ENCODE measurements at places on chromosomes 2 and 18.

GRCh38 chr18:5653802-5654201 is 110.0 kb upstream of the EPB41L3 start:
- DNase-seq, result no peak

- no peak for DNase-seq
Observed at GRCh38 chr2:178199334-178199733, 5.0 kb downstream of the OSBPL6 start.

GRCh38 chr2:102893870-102894269 is 132.0 kb downstream of the TMEM182 start:
- no peak for DNase-seq

DNA sequence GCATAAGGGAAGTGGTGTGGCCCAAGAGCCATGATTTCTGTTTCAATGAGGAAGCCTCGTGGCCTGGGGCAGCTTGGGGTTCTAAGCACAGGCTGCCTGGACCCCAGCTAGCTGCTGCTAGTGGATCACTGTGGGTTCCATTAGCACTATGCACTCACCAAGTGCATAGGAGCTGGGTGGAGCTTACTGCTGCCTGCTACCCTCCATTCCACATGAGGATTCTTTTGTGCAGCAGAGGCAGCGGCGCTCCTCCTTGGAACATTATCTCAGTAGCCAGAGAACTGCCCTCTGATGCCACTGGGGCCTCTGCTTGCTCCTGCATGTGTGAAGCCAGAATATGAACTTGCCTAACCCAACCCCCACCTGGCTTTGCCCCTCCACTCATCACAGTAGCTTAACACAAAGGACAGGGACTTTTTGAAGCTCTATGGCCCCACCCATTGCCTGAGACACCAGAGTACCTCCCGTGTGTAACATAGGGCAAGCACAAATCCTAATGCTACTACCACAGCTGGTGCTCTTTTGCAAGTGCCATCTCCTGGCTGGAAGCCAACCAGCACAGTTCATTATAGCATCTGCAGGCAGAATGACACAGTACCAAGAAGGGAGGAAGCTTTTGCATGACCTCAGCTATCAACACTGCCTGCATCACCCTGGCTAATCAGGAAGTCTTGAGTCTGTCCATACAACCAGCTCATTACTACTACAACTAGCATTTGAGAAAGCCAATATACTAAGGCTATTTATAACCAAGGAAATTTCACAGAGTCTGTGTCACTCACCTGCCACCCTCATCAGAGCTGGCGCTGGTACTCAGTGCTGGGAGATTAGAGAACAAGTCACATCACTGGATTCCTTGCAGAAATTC is 297.0 kb upstream of the GULP1 start:
- DNase-seq, result no peak

- no peak for DNase-seq
Observed at GRCh38 chr2:30110773-30111172, 36.0 kb upstream of the YPEL5 start.

GRCh38 chr2:178514664-178515063 is 34.4 kb downstream of the PLEKHA3 start:
- no peak for DNase-seq

GRCh38 chr2:201697899-201698298 is 545 bp downstream of the MPP4 start:
- no peak for DNase-seq

Measured in heart right ventricle (tissue), 16 donors.